ENCODE measurements at places on chromosomes 11 and 22. TPM values are rescaled to one million over a fixed set of nuclear protein-coding genes. Genes with fewer than 3 reads are reported as not detected.

TUBA8 gene
- polyA plus RNA-seq, result 21.0 TPM

DNA sequence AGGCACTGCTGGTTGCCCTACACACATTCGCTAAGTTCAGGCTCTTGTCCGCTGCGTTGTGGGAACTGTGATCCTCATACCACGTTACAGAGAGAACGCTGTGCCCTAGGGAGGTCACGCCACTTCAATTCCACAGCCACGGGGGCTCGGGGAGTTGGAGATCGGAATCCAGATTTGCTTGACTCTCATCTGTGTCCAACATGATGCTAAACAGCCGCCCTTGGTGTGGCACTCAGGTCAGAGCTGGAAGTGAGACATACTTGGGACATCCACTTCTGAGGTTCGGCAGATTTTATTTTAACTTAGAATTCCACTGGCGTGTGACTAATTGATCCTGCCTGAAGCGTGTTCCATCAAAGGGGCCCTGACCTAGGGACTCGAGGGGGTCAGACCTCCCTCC lies 41.7 kb downstream of the RIBC2 start:
- no peak for DNase-seq

DNA sequence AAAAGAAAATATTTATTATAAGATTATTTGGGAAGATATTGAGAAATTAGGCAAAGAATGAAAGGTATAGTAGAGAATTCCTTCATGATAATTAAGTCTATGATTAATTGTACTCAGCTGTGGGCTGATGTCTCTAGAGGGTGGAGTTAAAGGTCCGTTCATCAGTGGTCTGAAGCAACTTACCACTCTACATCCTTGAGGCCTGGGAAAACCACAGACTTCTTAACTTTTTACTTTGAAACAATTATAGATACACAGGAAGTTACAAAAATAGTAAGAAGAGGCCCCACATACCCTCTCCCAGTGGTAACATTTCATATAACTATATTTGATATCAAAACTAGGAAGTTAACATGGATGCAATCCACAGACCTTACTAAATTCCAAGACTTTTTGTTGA lies 167.0 kb upstream of the NECTIN1 start:
- DNase-seq, result no peak

FGF3 gene
- not detected for polyA plus RNA-seq

RIBC2 gene
- 1.9 TPM for polyA plus RNA-seq

MDK gene
- polyA plus RNA-seq, result 185 TPM

GRCh38 chr22:36587289-36588154 lies 58.6 kb upstream of the EIF3D start:
- no peak for DNase-seq

- DNase-seq, result no peak
These were observed 10.4 kb downstream of the GATD1 start for GRCh38 chr11:766936-767210.

- no peak for DNase-seq
These were observed 443 bp upstream of the CELF1 start for GRCh38 chr11:47553406-47553743.

NFAM1 gene
- 0.89 TPM for polyA plus RNA-seq

GRCh38 chr11:34624069-34624468 lies 3.2 kb downstream of the EHF start:
- no peak for DNase-seq

PIWIL4 gene
- 5.6 TPM for polyA plus RNA-seq

- no peak for DNase-seq
These were observed 1.4 kb downstream of the TMEM80 start for GRCh38 chr11:696955-697491.

- DNase-seq, result no peak
These were observed 43.6 kb downstream of the LRRC32 start for GRCh38 chr11:76626921-76627401.

DNA sequence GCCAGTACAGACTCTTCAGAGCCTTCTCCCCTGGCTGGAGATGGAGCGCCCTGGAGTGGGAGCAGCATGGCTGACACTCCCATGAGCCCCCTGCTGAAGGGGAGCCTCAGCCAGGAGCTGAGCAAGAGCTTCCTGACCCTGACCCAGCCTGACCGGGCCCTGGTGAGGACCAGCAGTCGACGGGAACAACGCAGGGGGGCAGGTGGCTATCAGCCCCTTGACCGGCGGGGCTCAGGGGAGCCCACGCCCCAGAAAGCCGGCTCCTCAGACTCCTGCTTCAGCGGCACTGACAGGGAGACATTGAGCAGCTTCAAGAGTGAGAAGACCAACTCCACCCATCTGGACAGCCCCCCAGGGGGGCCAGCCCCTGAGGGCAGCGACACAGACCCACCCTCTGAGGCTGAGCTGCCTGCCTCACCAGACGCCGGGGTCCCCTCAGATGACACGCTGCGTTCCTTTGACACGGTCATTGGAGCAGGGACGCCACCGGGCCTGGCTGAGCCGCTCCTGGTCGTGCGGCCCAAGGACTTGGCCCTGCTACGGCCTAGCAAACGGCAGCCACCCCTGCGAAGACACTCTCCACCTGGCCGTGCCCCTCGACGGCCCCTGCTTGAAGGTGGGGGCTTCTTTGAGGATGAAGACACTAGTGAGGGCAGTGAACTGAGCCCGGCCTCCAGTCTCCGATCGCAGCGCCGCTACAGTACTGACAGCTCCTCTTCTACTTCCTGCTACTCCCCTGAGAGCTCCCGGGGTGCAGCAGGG lies 2.6 kb downstream of the PCNX3 start:
- no peak for DNase-seq

MAPK8IP2 gene
- polyA plus RNA-seq, result 0.70 TPM

DNA sequence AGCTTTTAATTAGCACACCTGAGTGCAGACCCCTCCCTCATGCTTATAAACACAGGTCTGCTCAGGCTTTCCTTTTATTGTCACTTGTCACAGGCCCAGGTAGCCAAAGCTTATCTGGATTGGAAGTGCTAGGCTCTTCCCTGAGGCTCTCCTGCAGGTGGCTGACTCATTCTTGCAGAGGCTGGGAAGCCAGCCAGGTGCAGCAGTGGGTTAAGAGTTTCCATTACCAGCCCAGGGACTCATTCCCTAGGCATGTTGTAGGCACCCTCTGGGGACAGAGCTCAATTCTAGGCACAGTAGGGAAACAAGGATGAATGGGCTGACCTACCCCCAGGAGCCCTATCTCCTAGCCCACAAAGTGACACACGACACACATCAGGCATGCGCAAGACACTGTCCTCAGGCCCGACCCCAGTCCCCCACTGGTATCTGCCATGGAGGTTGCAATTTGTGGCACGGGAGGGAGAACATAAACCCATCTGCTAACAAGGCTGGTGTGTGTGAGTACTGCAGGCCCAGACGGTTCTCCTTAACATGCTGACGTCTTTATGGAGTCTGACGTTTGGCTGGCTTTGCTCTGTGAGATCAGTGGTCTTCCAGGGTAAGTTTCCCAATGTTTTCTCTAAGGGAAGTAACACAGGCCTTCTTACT lies 94.2 kb downstream of the ABTB2 start:
- DNase-seq, result no peak

SEZ6L gene
- 0.31 TPM for polyA plus RNA-seq

DNA sequence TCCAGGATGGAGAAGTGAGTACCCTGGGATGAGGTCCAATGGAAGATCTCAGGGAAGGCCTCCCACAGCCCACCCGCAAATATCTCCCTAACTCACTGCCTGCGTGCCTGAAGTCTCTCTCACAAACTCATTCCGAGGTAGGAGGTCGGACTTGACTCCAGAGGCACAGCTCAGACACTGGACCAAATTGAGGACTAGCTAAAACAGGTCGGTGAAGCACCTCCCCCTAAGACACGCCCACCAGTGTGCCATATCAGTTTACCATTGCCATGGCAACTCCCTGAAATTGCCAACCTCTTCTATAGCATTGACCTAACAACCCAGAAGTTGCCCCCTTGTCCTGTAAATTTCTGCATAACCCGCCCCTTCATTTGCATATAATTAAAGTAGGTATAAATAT lies 17.5 kb downstream of the RPL3 start:
- DNase-seq, result no peak

DNA sequence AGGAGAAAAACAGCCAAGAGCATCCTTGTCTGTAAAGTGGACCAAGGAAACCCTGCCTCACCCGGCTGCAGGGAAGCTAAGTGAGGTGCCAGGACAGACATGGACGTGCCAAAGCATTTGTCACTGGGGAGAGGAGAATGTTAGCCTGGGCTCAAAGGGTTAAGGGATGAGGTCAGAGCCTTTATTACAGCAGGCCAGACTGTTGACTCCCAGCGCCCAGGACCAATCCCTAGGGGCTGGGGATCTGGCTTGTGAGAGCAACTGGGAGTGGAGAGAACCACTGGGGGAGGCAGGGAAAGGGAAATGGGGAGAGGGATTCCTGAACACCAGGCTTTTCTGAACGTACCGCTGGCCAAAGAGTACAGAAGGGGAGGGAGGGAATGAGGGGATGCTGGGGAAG lies 2.6 kb downstream of the CHRM1 start:
- no peak for DNase-seq

GSTT2B gene
- polyA plus RNA-seq, result 14.3 TPM

DNA sequence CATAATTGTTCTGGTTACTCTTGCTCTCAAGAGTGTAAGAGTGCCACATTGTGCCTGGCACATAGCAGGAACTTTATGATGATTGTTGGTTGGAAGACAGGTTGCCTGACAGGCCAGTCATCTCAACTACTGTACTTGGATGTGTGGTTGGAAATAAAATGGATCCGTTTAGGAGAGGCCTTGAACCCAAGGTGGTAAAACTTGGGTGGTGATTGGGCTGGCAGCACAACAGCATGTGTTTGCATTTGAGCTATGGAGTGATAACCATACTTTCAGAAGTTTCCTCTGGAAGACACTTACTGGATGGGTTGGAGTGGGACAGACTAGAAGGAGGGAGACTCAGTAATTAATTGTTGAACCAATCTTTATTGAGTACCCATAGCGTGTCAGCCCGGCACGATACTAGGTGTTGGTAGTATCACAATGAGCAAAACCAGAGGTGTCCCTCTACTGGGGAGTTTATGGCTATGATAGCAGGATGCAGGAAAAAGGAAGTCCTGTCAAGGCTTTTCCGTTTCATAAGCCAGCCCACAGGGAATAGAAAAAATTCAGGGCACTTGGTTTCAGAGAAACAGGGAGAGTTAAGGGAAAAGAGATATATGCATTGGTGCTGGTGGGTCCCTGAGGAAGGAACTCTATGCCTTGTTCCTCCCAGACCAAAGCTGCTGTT lies 3.1 kb upstream of the TMEM109 start:
- no peak for DNase-seq

- DNase-seq, result no peak
These were observed 134.0 kb downstream of the NTM start for GRCh38 chr11:131504199-131504949.

DNA sequence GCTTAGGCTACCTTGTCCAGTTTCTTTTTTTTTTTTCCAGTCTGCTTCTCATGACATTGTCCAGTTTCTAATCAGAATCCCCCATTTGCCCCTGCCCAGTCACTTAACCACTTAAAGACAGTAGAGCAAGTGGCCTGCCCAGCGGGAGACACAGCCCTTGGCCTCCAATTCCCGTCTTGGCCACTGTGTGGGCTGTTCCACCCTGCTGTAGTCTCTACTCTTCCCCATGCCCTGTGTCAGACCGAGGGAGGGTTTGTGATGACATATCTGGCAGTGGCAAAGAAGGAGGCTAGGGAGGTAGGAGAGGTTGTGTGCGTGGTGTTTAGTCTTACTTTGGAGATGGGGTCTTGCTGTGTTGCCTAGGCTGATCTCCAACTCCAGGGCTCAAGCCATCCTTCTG lies 11.5 kb downstream of the PPFIA1 start:
- no peak for DNase-seq

DNA sequence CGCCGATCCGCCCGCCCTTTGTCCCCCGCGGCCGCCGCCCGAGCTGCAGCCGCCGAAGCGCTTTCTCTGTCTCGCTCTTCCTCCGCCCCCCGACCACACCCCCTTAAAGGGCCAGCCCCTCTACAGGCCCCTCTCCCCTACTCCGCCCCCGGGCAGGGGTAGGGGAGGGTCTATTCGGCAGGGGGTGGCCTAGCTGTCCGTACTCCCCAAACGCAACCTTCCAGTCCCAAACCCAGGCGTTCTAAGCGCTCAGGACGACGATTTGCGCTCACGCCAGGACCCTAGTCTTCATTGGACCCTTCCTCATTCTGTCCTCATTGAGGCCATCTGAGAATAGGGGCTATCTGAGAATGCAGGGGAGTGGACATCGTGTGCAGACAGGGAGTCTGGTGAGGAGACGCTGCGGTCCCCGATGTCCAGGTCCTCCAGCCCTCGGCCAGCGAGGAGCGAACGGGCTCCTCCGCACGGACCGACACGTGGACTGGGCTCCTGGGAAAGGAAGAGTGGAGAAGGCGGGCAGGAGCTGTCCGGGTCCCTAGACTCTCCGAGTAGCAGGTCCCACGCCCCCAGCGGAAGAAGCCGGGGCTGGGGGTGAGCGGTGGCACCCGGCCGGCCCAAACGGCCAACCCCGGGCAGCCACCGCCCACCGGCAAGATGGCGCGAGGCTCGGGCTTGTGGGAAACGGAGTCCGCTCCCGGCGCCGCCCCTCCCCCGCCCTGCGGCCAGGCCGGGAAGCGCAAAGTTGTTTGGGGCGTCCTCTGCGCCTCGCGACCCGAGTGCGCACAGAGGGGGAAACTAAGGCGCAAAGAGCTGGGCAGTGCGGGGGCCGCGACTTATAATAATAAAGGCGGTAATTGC lies at the start of gene PPP1R14B:
PPP1R14B (minus strand) TSS at position 73 of the 858 bp plus-strand sequence. CDS start 270 bp downstream, outside the sequence.
- peak; percentile 90 for DNase-seq

DNA sequence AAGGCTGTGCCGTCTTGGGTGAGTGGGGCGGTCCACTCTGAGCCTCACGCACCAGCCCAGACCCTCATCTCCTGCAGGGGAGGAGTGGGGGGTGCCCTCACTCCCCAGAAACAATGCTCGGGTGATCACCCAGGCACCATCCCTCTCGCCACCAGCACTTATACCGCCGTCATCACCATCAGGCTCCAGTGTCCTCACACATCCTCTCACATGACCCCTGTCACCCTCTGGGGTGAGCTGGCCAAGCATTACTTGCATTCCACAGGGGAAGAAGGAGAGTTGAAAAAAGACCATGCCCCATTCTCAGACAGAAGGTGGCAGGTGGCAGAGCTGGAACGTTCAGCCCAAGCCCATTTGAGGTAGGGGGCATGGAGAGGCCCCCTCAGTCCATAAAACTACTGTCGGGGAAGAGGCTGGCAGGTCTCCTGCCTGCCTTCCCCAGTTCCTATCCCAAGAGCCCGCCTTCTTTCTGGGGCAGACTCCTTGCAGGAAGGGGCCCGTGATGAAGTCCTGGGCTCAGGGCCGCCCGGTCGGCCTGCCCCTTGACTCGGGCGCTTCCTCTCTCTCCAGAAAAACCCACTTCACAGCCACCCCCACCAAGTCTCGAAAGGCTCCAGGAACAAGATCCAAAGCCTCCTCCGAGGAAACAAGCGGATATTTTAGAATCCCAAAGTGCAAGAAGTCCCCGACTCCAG lies 153.3 kb downstream of the DSCAML1 start:
- no peak for DNase-seq
